ENCODE measurements at places on chromosomes 5 and 9.

GRCh38 chr9:129316281-129317030 lies 138.4 kb upstream of the IER5L start:
- DNase-seq: no peak

DNA sequence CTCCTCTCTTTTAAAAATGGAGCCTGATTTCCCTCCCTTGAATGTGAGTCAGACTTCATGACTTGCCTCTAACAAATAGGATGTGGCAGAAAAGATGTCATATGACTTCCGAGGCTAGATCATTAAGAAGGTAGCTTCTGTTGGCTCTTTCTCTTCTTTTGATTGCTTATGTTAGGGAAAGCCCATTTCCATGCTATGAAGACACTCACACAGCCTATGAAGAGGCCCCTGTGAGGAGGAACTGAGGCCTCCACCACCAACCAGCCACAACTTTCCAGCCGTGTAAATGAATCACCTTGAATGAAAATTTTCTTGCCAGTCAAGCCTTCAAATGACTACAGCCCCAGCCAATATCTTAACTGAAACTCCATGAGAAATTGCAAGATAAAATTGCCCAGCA lies 413.4 kb downstream of the TMEM38B start:
- DNase-seq: no peak

GRCh38 chr5:53180538-53180937 lies 71.0 kb upstream of the MOCS2 start:
- DNase-seq: no peak

DNA sequence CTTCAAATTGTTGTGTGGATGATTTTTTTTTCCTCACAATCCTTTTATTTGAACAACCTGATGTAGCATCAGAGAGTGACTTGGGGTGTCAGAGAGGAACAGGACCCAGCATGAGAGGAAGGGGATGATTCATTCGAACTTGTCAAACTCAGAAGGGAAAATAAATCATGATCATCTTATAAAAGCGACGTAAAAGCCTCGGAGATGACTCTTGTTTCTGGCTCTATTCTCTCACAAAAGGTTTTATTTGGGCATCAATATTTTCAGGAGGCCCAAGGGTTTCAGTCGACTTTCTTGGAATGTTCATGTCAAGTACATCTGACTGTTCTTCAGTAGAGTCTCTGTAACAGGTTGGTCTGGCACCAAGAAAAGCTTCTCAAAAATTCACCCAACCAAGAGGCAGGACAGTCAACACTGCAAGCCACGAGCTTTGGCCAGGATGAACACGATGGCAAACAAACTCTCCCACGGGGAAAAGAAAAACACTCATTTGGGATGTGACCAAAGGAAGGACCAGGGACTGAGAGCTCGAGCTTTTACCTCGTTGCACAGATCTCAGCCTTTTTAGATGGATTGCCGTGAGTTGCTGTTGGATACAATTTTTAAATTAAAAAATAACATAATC lies 55.1 kb downstream of the ANKH start:
- DNase-seq: no peak

- no peak for DNase-seq
Observed at GRCh38 chr5:58450018-58450417, 9.9 kb downstream of the PLK2 start.

GRCh38 chr9:129069862-129070641 lies 10.9 kb upstream of the DOLPP1 start:
- DNase-seq: no peak

DNA sequence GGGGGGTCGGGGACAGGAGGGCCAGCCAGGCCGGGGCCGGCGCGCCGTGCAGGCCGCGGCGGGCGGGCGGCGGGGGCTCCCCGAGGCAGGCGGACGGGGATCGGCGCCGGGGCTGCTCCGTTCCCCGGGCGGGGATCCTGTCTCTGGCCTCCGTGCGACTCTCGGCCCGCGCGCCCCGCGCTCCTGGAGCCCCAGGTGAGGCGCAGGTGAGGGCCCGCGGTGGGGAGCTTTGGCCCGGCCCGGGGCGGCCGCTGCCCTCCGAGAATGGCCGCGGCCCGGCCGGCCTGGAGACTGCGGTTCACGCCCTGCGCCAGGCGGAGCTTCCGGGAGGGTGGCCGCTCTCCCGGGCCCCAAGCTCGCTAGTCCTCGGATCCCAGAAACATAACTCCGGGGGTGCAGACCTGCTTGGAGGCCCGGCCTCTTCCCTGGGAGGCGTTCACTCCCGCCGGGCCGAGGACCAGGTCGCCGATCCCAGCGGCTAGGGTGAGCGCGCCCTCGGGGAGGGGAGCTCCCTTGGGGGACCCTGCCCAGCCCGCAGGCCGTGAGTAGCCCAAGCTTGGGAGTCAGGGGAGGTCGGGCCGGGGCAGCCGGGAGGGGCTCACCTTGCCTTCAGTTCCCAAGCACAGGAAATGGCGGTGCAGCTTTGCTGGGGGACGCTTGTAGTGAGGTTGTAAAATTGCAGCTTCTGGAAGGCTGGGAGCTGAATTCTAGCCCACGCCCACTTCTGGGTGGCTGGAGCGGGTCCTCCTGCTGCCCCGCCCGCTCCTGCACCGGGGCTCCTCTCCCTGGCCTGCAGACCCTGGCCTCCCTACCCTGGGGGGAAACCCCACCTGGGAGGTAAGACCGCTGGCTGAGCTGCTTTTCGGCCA lies 723 bp downstream of the PPP1R26 start:
- no peak for DNase-seq

- DNase-seq: no peak
Observed at GRCh38 chr5:68711293-68712200, 382.3 kb upstream of the SLC30A5 start.

Data from AML-193 (cell line).